ENCODE measurements at places on chromosomes 6 and 20.

GRCh38 chr6:85354761-85355618 lies 94.9 kb upstream of the NT5E start:
- peak; percentile 37 for DNase-seq

- DNase-seq = no peak
Measured at GRCh38 chr20:61748376-61748775, 317.3 kb downstream of the TAF4 start.

- DNase-seq = no peak
Measured at GRCh38 chr20:58069796-58070663, 158.4 kb downstream of the ANKRD60 start.

GRCh38 chr6:160259143-160259425 lies 463 bp upstream of the SLC22A2 start:
- DNase-seq = no peak

DNA sequence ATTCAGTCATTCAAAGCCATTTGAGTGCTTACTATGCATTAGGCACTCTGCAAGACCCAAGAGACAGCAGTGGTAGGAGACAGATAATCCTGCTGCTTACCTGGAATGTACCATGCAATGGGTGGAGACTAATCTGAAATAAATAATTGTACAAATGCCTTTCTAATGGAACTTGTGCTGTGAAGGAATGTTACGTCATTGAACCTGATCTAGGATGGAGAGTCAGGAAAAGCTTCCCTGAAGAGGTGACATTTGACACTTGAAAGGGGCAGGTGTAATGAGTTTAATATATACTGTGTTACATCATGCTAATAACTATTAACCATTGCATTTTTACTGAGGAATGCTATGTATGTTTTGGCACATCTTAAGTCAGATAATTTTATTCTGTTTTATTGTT lies 491.0 kb upstream of the FLRT3 start:
- no peak for DNase-seq

GRCh38 chr6:75281653-75282052 lies 2.9 kb downstream of the TMEM30A start:
- no peak for DNase-seq
